Left kidney (tissue), 8 donors: ENCODE measurements at places on chromosomes 3 and 15. TPM values are rescaled to one million over a fixed set of nuclear protein-coding genes. Genes with fewer than 3 reads are reported as not detected.

DNA sequence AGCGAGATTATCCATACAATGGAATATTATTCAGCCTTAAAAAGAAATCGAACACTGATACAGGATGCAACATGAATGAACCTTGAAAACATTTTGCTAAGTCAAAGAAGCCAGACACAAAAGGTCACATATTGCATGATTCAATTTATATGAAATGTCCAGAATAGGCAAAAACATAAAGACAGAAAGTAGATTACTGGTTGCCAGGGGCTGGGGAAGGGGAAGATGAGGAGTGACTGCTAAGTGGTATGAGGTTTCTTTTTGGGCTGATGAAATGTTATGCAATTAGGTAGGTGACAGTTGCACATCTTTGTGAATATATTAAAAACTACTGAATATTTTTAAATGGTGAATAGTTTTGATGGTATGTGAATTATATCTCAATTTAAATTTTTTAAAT lies 38.3 kb downstream of the LRRFIP2 start:
- DNase-seq: no peak

- DNase-seq: no peak
Measured at GRCh38 chr15:81819924-81820635, 225.7 kb downstream of the MEX3B start.

GRCh38 chr3:125186261-125186787 lies 26.2 kb downstream of the SLC12A8 start:
- DNase-seq: peak; percentile 31

DNA sequence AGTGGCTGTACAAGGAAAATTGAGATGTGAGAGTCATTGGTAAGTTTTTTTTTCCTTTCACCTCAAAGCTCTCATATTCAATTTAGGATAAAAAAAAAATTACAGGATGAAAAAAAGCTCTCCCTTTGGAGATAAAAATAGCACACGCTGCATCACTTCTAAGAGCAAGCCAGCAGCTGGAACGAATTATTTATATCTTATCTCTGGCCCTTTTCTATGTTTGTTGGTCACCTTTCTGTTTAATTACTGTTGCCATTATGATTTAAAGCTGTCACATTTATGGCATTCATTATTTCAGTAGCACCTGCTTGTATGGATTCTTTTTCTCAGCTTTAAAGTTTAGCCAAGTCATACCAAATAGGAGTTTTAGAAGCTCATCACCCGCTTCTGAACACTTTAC lies 171.6 kb upstream of the PDZRN3 start:
- no peak for DNase-seq

DNA sequence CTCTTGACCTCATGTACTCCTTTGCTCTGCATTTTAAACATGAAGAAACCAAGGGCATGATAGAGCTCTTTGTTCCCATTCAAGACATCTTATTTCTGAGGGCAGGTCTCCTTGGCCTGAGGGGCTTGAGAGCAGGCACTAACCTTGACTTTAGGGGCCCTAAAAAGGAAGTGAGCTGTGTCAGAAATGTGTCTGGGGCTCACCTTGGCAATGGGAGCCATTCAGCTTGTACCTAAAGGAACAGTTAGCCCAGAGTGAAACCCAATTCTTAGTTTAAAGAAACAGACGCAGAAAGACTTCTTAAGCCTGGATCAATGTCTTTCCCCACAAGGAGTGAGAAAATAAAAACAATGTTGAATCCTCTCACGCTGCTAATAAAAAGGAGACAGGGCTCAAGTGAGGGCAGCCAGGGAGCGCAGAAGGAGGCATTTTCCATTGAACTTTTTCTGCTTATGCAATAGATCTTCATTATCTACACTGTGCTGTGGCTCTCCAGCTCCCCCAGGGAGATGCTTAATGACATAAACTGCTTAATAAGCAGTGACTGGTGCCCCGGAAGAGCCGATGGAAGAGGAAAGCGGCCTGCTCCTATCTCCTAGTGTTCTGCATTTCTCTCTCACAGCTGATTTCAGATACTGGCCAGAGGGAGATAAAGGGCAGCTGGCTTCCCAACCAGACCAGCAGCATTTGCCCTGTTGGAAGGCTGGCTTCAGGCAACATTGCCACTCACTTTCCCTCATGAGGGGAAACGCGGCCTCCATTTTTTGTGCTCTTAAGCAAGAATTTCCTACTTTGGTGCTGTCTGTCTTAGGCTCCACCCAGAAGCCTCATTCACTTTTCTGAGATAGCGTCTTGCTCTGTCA lies 152.0 kb downstream of the OPA1 start:
- DNase-seq: peak; percentile 21

GRCh38 chr3:163474766-163475165 lies 1603.5 kb downstream of the SI start:
- DNase-seq: no peak

GRCh38 chr3:15433531-15433930 lies 6.1 kb downstream of the EAF1 start:
- no peak for DNase-seq

DNA sequence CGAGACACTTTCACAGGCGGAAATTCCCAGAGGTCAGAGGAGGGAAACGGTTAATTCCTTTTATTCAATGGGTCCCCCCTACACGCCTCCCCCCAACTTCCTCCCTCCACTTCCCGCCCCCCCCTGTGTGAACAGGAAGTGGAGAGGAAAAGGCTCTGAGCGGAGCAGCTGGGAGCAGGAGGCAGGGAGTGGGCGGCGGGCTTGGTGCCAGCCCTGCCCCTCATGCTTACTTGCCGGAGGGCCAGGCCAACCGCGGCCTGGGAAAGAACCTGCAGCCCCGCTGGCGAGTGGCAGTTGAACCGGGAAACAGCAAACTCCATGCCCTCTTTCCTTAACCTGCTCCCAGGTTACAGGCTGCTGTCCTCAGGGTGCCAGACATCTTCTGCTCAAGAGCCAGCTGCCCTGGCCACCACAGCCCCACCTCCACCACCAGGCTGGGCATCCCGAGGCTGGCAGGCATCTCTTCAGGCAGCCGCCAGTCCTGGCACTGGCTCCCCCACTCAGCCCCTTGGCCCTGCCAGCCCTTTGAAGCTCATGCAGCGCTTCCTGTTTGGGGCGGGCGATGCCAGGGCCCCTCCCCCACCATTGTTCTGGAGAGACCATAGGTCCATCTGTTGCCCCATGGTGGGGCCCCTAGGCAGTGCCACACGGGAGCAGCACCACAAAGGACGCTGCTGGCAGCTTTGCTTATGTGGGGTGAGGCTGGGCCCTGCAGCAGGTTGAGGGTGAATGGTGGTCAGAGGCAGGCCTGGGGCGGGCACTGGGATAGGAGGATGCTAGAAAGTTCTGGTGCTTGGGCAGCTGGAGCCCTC lies 12.9 kb downstream of the VPS18 start:
- no peak for DNase-seq

DNA sequence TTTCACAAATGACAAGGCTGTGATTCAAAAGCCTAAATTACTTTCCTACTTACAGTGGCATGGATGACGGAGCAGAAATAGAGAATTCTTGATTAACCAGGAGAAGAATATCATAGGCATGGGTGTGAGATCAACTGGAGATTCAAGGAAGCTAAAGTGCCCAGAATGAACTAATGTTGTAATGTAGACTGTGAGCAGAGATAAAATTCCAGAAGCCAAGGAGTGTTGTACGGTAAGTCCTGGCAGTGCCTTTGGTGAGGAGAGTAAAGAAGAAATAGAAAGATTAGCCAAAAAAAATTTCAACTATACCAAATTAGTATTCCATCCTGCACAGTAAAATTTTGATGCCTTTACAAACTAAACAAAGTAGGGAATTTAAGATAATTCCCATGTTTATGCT lies 75.9 kb downstream of the ZBTB20 start:
- no peak for DNase-seq

GRCh38 chr3:152448091-152448490 lies 179.4 kb downstream of the MBNL1 start:
- DNase-seq: no peak

DNA sequence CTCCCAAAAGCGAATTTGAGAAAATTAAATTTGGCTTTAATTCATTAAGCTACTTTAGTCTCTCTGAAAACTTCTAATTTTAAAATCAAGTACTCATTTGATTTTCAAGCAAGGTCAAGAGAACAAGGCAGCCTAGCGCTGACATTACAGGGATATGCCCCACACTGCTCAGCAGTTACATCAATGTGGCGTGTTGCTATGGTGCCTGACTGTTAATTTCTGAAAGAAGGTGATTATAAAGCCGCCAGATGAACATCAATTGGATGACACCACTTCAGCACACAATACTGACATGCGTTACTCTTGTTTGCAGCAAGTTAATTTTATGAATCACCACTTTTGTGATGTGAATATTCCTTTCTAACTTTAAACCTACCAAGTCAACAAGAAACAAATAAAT lies 284.4 kb downstream of the FOXP1 start:
- DNase-seq: no peak

GRCh38 chr15:87944050-87944449 lies 312.5 kb downstream of the NTRK3 start:
- DNase-seq: no peak

DNA sequence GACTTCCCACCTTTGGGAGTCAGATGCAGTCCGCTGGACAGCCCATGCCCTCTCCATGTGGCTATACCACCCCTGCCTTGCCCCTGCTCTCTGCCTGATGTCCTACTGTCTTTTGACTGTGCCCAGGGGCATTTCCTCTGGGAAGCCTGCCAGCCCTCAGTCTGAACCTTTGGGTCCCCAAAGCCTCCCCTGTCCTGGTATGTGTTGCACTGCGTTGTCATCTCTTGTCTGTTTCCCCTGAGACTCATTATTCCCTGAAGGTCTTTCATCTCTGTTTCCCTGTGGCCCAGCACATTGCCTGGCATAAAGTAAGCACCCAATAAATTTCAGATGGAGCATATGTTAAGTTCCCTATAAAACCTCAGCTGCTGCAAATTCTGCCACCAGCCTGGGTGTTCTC lies 236.6 kb upstream of the CTDSPL start:
- DNase-seq: no peak

- no peak for DNase-seq
Measured at GRCh38 chr3:177410730-177411129, 213.4 kb upstream of the TBL1XR1 start.

- no peak for DNase-seq
Measured at GRCh38 chr3:11226042-11226370, 46.2 kb upstream of the ATG7 start.

- DNase-seq: peak; percentile 36
Measured at GRCh38 chr3:139353920-139354556, 10.2 kb downstream of the MRPS22 start.

GRCh38 chr3:71048948-71049347 lies 534.6 kb downstream of the FOXP1 start:
- DNase-seq: no peak

DNA sequence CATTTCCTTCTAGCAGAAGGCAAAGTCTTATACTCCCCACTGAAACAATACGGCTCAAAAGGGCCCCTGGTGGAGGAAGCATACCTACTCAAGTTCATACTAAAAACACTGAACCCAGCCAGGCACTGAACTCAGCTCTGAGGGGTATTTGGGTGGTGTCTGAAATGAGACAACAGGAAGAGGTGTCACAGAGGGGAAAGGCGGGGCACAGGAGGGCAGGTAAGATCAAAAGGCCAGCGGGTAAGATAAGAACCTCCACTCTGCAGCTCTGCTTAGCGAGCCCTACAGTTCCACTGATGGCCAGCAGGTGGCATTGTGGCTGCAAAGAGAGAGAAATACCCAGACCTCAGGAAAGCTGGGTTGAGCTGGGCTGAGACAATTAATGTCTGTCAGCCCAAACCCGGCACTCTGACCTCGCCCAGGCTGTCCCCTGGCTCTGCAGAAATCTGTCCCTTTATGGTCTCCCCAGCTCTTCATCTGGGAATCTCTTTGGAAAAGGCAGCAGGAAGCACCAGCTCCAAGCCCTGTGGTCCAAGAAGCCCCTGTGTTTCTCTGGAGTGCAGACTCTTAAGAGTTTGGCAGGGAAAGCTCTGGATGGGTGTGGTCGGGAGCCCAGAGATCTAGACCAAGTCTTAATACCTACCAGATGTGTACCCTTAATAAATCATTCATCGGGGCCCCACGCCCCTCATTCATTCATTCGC lies 8.4 kb downstream of the MFGE8 start:
- peak; percentile 68 for DNase-seq

The PIERCE2 gene
- polyA plus RNA-seq: 6.6 TPM

The HDDC3 gene
- 12.1 TPM for polyA plus RNA-seq

The MELTF gene
- 2.6 TPM for polyA plus RNA-seq

The EXD1 gene
- 0.07 TPM for polyA plus RNA-seq

The ATG7 gene
- polyA plus RNA-seq: 27.8 TPM

The MPI gene
- 65.7 TPM for polyA plus RNA-seq

The METTL6 gene
- polyA plus RNA-seq: 32.8 TPM

The TGM4 gene
- polyA plus RNA-seq: 0.18 TPM

The CCR2 gene
- 1.1 TPM for polyA plus RNA-seq

The CMTM8 gene
- polyA plus RNA-seq: 8.4 TPM

The IQCF5 gene
- polyA plus RNA-seq: not detected

The UQCC5 gene
- polyA plus RNA-seq: 14.0 TPM

The ANKRD63 gene
- polyA plus RNA-seq: 0.17 TPM

The CD276 gene
- 152 TPM for polyA plus RNA-seq

The TICRR gene
- 17.9 TPM for polyA plus RNA-seq
